Gastroesophageal sphincter (tissue), 4 donors: ENCODE measurements at places on chromosomes 16 and 17. TPM values are rescaled to one million over a fixed set of nuclear protein-coding genes. Genes with fewer than 3 reads are reported as not detected.

DNA sequence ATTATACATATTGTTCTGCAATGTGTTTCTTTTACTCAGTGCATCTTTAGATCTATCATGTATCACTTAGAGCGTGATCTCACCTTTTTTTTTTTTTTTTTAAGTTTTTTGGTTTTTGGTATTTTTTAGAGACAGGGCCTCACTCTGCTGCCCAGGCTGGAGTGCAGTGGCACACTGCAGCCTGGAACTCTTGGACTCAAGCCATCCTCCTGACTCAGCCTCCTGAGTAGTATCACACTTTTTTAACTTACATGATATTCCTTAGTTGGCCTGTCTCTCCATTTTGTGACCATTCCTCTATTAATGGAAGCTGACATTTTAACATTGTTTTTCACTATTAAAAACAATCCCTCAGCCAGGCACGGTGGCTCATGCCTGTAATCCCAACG lies 4.7 kb upstream of the MPO start:
- ATAC-seq: no peak

- ATAC-seq: peak; percentile 86
These were observed 25.6 kb downstream of the ITGB3 start for GRCh38 chr17:47279062-47279801.

DNA sequence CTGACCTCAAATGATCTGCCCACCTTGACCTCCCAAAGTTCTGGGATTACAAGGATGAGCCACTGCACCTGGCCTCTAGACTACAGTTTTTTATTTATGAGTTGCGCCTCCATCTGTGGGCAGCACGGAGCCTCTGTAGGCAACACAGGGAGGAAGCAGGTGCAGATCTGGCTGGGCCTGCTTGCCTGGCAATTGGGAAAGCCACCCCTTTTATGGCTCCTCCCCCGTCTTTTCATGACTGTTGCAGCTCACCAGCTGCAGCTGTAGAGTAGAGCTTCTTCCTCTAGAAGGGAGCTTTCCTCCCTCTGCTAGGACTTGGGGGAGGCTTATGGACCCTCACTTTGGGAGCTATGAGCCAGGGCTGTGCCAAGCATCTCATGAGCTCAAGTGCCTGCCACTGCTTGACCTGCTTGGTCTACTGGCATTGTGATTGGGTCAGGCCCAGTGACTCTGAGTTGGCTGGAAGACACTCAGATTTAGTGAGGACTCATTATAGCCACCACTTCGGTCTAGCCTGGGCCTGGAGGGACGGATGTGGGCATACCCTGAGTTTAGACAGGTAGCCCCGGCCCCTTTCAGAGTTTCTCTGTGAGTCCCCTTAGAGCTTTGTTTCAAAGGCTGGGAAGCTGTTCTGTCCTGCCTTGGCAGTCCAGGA lies 6.9 kb upstream of the SLC7A6 start:
- ATAC-seq: no peak

GRCh38 chr16:13098536-13098935 lies 197.1 kb downstream of the SHISA9 start:
- ATAC-seq: no peak

DNA sequence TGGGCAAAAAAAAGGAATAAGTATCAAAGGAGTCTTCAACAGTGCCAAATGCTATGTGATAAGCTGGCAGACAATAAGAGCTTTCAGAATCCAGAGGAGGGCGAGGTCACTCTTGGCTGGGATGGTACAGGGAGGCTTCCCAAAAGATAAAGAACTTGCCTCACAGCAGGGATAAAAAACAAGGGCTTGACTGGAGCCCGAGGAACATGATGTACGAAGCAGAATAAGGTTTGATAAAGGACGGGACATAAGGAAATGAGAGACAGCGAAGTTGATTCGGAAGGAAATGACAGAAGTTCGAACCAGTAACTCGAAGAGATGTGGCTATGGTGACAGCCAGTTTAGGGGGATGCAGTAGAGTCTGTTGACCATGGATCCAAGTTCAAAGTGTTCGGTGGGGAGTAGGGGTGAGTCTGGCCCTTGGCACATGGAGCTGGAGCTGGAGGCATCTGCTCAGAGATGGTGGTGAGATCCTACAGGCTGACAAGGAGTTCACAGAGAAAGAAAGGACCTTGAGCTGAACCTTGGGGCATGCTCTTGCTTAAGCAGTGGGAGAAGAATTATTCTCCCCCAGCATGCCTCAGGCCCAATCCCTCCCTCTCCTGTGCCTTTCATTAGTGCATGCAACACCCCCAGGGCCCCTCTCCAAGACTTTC lies 137.6 kb upstream of the RCVRN start:
- peak; percentile 76 for ATAC-seq

DNA sequence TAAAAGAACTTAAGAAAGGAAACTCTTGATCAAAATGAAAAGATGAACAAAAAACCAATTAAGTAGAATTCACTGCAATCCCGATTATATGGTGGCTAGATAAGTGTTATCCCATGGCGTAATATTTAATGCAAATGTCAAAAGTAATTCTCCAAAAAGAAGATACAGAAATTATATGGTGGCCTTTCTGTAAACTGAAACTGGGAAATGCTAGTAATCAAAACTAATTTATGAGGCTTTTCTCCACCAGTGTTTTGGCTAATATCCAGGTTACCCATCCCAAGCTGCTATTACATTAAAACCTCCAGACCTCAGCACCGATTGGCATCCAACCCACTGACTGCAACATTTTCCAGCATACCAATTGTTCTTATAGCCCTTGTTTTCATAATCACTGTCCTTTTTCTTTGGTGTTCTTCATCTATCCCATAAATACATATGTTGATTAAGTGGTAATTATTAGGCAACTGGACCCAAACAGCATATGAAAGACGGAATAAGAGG lies 77.2 kb upstream of the TNRC6A start:
- ATAC-seq: no peak

DNA sequence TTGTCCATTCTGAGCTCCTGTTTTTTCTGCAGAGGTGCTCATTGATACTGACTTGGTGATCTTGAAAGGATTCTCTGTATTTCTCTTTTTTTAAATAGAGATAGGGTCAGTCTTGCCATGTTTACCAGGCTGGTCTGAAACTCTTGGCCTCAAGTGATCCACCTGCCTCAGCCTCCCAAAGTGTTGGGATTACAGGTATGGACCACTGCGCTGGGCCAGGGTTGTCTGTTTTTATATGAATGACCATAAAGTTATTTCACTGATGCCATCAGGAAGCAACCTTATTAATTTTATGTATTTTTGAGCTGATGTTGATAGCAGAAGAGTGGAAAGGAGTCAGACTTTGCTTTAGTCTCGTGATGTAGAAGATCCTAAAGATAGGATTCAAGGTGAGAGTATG lies 35.7 kb upstream of the METTL9 start:
- no peak for ATAC-seq

GRCh38 chr17:50163843-50164696 lies 1.7 kb upstream of the SGCA start:
- no peak for ATAC-seq

GRCh38 chr17:48715496-48716399 lies 6.6 kb downstream of the PRAC1 start:
- ATAC-seq: no peak

GRCh38 chr17:77439189-77440018 lies 298.6 kb downstream of the SEC14L1 start:
- no peak for ATAC-seq

- no peak for ATAC-seq
These were observed 22.4 kb upstream of the MNT start for GRCh38 chr17:2423271-2423670.

DNA sequence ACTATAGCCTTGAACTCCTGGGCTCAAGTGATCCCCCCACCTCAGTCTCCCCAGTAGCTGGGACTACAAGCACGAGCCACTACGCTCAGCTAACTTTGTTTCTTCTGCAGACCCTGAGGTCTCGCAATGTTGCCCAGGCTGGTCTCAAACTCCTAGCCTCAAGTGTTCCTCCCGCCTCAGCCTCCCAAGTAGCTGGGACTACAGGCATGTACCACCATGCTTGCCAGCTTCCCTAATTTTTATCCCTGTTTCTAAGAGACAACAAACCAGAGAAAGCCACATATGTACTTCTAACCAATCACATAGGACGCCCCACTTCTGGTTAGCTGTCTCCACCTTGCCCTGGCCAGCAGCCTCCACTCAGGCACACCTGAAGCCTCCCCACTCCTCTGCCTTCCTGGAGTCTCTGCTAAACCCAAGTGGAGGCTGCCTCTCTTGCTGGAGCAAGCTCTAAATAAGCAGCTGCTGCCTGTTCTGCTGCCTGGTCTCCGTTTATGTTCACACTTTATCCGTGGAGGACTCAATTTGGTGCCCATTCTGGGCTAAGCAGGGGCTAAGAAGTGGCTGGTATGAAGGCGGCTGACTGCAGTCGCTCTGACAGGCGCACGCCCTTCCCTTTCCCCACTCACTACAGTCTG lies 24.7 kb downstream of the NSMCE1 start:
- ATAC-seq: no peak

GRCh38 chr17:13030056-13030455 lies 12.2 kb upstream of the ELAC2 start:
- no peak for ATAC-seq

GRCh38 chr16:84726079-84726668 lies 26.4 kb downstream of the USP10 start:
- ATAC-seq: peak; percentile 90

GRCh38 chr17:49318435-49318965 lies 43.5 kb downstream of the ZNF652 start:
- no peak for ATAC-seq

- no peak for ATAC-seq
These were observed 4.8 kb upstream of the MT2A start for GRCh38 chr16:56603589-56603988.

- ATAC-seq: no peak
These were observed 589 bp downstream of the ARL6IP1 start for GRCh38 chr16:18800775-18801144.

- no peak for ATAC-seq
These were observed 128.3 kb downstream of the ZNF423 start for GRCh38 chr16:49727611-49728010.

- no peak for ATAC-seq
These were observed 82.2 kb downstream of the HELZ start for GRCh38 chr17:67162771-67163170.

GRCh38 chr17:41328207-41328606 lies 12.7 kb upstream of the KRTAP17-1 start:
- ATAC-seq: no peak

DNA sequence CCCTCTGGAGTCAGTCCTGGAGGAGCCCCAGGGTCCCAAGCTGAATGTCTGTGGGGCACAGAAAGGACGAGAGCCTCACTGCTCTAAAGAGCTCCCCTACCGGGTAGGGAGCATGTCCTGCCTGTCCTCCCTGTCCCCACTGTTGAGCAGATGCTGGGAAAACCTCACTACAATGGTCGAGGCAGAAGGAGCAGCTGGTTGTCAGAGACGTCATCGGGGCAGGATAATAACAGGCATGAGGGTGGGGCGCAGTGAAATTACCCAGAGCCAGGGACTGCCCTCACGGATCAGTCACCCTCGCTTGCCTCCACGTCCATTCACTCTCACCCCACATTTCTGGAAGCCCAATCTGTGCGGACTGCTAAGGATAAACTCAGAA lies 538 bp downstream of the TM4SF5 start:
- no peak for ATAC-seq

MT1A gene
- 9.9 TPM for total RNA-seq

PLCG2 gene
- 8.2 TPM for total RNA-seq

PYDC1 gene
- not detected for total RNA-seq

TLE7 gene
- total RNA-seq: not detected

KCTD5 gene
- 31.1 TPM for total RNA-seq

CDT1 gene
- not detected for total RNA-seq

DHRS7C gene
- total RNA-seq: not detected

VTN gene
- 0.47 TPM for total RNA-seq

CRK gene
- total RNA-seq: 73.5 TPM

ITGB4 gene
- 46.1 TPM for total RNA-seq
